ENCODE measurements at places on chromosomes 3 and 15.

DNA sequence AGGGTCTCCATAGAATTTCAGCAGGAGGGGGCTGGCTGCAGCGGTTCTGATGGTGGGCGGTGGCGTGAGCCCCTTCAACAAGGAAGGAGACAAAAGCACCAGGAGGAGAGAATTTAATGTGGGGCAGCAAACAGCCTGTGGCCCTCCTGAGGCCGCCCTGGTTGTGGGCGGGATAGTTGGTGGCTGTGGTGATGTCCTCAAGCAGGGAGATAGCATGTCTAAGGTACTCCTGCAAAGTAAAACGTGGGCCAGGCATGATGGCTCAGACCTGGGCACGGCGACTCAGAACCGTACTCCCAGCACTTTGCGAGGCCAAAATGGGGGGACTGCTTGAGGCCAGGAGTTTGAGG, 94.0 kb downstream of the LRRK1 start:
- no peak for DNase-seq

- no peak for DNase-seq
These were observed 27.6 kb upstream of the VEPH1 start for GRCh38 chr3:157530637-157531300.

DNA sequence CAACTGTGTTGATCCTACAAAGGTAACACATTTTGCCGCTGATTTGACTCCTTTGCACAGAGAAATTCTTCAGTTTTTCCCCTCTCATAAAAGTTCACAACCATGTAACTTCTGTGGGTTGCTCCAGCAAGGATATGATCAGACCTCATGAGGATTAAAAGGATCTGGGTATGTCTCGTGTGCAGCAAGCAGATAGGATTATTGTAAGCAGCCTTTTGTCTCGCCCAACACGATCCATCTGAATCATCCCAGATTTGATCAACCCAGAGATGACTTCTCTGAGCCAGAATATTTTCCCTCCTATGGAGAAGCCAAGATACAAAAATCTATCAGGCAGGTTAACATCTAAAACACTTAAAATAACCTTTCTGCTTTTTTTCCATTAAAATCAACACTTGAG, 12.8 kb upstream of the BNIP2 start:
- DNase-seq: no peak

- DNase-seq: no peak
These were observed 363.6 kb downstream of the RORA start for GRCh38 chr15:60865507-60865906.

DNA sequence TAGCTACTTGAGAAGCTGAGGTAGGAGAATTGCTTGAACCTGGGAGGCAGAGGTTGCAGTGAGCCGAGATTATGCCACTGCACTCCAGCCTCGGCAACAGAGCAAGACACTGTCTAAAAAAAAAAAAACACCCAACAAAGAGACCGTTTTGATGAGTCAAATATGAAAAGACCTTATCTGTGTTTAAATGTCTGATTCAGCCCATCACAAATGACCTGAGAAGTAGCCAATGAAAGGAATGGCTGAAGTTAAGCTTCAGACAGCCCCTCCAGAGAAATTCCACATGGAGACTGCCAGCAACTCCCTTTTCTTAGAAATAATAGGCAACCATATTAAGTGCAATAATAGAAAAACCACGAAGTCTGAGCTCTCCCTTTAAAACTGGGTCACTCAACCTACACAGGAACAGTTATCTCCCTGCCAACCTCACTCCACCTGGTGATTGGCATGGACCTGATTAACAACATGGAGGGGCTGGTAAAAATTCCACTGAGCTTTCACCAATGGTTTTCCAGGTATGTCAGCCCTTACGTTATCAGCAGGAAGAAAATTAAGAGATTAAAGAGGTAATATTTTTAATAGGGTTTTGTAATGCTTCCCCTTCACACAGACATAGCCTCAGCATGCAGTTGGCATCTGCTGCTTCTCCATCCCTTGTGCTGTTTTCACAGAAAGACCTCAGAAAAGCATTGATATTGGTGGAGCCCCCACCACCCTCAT, 238.1 kb upstream of the STT3B start:
- no peak for DNase-seq

- no peak for DNase-seq
These were observed 38.6 kb upstream of the HACD2 start for GRCh38 chr3:123623346-123623880.

DNA sequence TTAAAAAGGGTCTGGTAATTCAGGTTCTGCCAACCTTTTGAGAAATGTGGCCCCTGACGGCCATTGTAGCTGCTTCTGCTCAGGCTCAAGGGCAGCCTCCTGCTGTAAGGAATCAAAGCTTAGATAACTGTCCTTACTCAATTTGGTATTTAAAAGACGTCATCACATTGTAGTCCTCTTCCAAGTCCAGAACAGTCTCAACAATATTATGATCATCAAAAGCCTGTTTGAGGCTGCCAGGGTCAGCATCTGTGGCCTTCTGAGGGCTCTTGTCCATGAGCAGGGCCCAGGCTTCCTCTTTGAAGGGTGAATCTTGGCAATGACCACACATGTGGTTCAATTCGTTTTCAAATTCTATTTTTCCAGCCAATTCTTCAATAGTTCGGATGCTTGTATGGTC, 6.0 kb downstream of the C3orf62 start:
- DNase-seq: no peak

DNA sequence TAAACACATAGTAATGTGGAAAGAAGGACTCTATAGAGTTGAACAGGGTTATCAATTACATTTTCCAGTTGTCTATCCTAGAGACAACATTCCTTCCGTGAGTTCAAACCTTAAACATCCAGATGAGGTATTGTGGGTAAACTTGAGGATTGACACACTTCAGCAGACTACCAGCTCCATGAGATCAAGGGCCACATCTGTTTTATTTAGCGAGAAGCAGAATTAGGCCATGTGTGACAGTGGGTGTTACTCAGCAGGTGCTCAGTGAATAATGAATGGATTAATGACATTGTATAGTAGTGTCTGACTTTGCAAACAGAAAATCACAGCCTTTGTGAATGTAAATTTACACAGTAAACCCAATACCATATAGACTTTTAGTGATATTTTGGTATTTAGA, 941.1 kb upstream of the CFAP20DC start:
- no peak for DNase-seq

- no peak for DNase-seq
These were observed 1141.8 kb downstream of the SI start for GRCh38 chr3:163936543-163936942.

DNA sequence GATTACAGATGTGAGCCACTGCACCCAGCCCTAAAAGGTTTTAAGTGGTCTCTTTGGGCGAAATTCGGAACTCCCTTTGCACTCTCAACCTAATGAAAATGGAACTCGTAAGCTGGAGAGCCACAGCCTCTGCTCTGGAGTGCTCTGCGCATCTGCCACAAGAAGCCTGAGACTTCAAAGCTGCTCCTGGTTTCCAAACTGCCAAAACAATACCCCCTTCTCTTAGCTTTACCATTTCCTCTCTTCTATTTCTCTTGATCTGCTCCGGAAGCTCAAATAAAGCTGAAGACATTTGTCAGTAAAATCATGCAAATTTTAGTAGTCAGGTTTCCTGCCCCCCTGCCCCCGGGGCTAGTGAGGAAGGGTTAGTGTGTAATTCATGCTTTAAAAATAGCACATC, 312.7 kb downstream of the MFSD1 start:
- no peak for DNase-seq

GRCh38 chr3:173584093-173584837, 186.7 kb downstream of the NLGN1 start:
- DNase-seq: no peak

DNA sequence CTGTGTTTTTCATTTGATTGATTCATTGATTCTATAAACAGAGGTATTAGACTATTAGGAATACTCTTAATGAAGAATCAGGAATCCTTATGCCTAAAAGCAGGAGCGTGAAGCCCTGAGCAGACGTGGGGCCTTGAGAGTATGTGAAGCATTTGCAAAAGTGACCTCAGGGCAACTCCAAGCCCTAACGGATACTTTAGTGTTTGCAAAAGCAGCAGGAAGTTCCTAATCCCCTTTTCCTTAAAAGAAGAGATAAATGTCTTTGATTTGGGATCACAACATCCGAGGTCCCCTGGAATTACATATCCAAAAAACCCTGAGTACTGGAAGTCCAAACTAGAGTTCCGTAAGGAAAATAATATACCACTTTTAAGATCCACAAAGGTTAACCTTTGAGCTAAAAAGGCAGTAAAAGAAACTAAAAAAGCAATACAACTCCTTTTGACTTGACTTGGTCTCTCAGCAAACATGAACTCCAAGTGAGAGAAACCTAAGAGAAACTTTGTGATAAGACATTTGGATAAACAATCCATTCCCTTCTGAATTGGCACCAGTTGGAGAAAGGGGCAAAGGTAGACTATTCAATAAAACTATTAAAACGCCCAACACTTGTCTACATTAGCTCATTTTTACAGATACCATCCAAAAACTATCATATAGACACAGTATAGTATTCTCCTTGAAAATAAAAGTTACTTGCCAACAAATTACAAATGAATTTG, 27.4 kb downstream of the PRTG start:
- no peak for DNase-seq

GRCh38 chr3:65636326-65636725, 402.4 kb downstream of the MAGI1 start:
- DNase-seq: no peak

DNA sequence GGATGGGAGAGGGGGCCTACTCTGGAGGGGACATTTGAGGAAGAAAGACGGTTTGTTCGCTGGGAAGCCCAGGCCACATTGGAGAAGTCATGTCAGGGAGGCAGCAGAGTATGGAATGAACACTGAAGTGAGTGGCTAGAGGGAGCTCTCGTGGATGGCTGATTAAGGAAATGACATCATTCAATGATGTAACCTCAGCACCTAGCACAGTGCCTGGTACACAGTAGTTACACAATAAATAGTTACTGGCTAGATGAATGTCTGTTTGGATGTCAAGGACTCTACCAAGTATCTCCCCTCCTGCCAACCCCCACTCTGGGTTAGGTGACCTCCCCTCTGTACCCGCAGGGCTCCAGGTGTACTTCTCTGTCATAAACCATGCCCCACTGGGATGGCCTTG, 121.1 kb downstream of the CLSTN2 start:
- DNase-seq: no peak

DNA sequence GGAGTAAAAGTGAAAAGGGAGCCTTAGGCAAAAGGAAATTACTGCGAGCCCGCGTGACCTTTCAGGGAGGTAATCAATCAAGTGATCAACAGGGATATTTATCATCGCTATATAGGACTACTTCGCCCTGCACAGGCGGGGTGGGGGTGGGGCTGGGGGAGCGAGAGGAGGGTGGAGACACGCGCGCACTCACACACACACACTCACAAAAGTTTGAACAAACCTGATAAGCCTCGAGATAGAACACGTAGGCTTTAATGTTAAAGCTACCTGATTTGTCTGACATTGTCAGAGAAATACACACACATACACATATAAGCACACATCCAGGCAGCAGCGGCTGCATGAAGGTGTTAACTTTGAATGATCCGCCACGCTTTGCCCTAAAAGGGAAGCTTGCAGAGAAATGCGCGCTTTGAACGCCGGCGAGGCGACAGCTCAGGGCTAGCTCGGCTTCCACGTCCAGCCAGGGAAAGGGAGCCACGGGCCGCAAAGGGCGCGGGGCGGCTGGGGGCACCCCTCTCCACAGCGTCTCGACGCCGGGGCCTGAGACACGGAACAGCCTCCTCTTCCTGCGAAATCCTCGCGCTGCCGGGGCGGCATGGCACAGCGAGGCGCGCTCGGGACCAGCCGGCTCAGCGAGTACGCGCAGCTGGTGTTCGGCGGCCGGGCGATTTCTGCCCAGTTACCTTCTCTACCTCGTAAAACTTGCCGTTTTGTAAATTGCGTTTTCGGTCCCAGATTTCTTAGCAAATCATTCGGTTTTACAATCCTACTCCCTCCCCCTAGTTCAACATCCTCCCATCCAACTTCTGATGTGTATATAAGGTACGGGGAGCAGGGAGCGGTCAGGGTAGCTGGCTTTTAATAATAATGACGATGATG, 4.8 kb upstream of the MECOM start:
- no peak for DNase-seq

- DNase-seq: no peak
These were observed 57.2 kb upstream of the UBE2E1 start for GRCh38 chr3:23748398-23749110.

DNA sequence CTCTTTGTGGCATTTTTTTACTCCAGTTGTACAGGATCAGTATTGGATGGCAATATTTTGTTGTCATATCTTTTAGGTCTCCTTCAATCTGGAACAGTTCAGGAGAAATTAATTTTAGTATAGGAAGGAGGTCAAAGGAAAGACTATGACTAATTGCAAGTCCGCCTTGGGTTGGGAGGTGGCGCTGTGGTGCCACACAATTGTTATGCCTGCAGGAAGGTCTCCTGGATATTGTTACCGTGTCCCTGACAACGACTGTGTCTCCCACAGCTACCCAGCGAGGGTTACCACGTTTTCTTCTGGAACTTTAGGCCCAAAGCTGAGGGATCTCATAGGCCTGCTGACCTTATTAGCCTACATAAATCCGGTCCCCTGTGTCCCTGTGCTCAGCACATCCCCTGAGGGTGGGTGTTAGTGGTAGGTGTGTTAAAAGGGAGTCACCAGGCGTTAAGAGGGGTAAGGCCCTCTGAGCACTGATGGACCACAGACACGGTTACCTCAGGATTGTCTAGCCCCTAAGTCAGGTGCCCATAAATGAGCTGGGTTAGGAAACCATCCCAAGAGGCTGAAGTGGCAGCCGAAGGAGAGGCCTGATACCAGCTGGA, 31.5 kb downstream of the KCNAB1 start:
- no peak for DNase-seq

GRCh38 chr3:12302564-12302963, 13.7 kb downstream of the PPARG start:
- no peak for DNase-seq

Data from activated CD8-positive, alpha-beta memory T cell treated with anti-CD3 and anti-CD28 coated beads for 1 hour (primary cell).